CD4-positive, alpha-beta T cell treated with Interleukin-17A for 1 hour (primary cell): ENCODE measurements at places on chromosomes 4 and X.
A peak's percentile ranks its signal among the peaks of the same experiment; 100 is the strongest.

GRCh38 chr4:140777894-140778293 is 21.7 kb upstream of the TBC1D9 start:
- no peak for DNase-seq

- no peak for DNase-seq
Observed at GRCh38 chr4:166518315-166518714, 645.3 kb downstream of the TLL1 start.

- no peak for DNase-seq
Observed at GRCh38 chr4:86942185-86942666, 7.4 kb downstream of the AFF1 start.

DNA sequence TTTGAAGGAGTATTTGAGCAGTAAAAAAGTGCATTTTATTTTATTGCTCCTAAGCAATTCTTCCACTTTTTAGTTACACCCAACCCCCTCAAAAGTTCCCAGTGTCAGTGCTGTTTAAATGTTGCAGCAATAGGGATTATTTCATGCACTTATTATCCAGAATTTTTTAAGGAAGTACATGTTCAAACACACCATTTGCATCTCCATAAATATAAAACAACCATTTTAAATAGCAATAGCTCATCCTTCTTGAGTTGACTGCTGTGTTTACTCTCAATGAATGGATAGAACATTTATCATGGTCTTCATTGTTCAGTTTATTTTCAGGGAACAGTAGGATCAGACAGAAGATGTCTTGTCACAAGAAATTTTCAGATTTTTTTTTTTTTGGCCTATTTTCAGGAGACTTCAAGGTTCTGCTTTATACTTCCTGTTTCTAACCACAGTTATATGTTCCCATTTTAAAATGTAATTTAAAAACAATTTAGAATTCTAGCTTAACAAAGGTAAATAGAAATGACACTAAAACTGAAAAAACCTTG is 171.9 kb downstream of the TMA16 start:
- no peak for DNase-seq

DNA sequence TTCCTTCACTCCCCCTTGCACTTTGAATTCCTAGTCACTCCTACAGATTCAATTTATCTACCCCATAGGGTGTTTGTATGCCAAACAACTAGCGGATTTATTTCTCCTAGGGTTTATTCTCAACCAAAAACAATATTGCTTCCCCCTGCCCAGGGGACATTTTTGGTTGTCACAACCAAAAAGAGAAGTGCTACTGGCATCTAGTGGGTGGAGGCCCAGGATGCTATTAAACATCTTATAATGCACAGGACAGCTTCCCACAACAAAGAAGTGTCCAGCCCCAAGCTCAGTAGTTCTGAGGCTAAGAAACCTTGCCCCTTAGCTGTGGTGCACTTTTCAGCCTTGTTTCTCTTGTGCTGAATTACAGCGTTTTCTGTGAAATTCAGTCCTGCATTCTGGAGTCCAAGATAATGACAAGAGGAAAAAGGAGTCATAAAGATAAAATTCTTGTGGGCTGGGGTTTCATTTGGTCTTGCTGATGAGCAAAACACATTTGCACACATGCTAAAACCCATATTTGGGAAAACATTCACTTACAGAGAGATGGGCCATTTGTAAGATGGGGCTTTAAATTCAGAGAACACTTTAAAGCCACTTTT is 11.2 kb upstream of the SYTL4 start:
- no peak for DNase-seq

DNA sequence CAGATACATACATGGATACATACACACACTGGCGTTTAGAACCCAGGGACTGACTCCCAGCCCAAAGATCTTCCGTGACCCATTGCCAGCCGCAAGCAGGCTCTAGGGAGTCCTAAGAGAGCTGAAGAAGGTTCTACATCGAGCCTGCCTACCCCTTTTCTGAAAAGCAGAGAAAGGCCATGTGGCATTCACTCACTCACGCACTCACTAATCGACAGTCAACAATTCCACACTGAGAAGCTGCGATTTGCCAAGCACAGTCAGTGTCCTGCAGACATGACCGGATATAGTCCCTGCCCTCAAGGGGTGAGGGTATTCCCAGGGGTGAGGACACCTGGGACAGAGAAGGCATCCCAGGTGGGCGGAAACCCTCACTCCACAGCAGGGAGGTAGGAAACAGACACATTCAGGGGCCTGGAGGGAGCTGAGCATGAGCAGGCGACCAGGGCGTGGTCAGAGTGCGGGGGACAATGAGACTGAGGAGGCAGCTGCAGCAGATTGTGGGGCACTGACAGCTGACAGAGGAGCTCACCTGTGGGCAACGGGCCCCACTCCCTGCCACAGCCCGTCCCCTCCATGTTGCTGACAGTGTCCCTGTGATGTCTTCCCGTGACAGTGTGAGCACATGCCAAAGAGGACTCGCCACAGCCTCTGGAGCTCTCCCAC is 13.2 kb upstream of the MAN2B2 start:
- DNase-seq: no peak

- peak; percentile 59 for DNase-seq
Observed at GRCh38 chr4:2537011-2537830, 774 bp downstream of the FAM193A start.

- DNase-seq: no peak
Observed at GRCh38 chrX:3029129-3029528, 12.1 kb upstream of the ARSF start.

DNA sequence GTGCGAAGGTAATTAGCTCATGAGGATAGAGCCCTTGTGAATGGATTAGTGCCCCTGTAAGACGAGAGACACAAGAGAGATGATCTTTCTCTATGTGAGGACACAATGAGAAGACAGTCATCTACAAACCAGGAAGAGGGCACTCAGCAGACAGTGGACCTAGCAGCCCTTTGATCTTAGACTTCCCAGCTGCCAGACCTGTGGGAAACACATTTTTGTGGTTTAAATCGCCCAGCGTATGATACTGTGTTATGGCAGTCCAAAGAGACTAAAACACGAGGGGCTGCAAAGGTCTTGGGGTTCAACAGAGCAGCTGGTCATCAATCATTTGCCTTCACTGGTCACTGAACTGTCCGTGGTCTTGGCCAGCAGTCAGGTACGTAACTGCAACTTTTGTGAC is 9.2 kb upstream of the SYNPO2 start:
- no peak for DNase-seq

- no peak for DNase-seq
Observed at GRCh38 chrX:116872931-116873330, 410.2 kb upstream of the CT83 start.

DNA sequence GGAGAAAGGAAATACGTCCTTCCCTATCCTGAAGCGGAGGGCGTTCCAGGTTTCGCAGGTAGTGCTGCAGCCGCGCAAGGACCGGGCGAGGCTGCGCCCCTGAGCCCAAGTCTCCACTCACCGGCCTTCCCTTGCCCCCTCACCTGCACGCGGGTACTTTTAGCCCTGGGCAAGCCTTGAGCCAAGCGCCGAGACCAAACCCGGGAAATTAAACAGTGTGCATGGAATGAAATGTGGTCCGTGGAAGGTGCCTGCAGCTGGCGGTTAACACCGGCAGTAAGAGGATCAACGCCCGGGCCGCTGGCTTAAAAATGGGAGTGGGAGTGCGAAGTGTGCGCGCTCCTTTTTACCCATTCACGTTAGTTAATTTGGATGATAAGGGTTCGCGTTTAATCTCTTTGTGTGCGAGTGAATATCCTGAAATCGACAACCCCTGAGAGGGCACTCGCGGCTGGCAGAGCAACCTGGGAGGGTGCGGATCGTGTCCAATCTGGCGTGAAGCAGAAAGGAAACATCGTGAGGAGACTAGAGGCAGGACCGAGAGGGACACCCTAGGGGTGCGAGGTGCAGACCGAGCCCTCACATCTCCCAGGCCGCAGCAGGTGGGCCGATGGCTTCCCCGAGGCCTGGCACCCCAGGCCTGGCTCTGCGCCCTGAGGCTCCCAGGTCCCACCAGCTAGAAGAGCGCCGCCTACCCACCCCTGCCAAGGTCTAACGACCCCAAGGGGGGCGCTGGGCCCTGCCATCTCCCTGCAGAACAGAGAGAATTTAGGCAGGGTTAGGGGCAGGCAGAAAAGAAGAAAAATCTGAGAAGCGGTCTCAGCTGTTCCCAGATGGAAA is 2.0 kb upstream of the HELT start:
- no peak for DNase-seq

DNA sequence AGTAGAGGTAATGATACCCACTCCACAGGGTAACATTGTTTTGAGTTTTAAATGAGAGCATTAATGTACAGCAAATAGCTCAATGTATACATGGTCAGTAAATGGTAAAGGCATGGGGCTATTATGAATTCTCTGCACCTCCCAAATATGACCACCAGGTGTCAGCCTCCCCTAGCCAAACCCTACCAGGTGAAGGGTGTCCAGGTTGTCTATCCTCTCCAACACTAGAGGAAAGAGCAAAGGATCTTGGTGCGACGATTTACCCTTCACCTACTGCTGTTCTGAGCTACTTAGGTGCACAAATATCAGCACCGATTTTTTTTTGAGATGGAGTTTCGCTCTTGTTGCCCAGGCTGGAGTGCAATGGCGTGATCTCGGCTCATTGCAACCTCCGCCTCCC is 26.5 kb upstream of the XIAP start:
- peak; percentile 74 for DNase-seq

GRCh38 chr4:27009539-27009938 is 148.9 kb downstream of the STIM2 start:
- DNase-seq: no peak

DNA sequence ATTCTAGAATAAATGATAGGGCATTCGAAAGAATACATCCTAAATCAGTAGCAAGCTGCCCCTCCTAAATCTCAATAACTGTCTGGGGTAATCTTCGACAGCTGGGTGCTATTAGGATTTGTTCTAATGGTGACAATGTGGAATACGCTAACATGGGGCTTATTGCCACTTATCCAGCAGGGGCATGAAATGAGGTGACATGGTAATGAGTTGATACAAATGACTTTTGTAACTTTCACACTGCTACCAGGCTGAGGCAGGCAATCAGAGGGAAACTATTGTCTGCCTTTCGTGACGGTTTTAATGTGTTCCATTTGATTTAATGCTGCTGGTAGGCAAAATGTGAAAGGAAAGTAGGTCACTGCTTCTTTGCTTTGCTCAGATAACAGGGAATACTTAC is 1047.4 kb upstream of the PABPC4L start:
- no peak for DNase-seq

DNA sequence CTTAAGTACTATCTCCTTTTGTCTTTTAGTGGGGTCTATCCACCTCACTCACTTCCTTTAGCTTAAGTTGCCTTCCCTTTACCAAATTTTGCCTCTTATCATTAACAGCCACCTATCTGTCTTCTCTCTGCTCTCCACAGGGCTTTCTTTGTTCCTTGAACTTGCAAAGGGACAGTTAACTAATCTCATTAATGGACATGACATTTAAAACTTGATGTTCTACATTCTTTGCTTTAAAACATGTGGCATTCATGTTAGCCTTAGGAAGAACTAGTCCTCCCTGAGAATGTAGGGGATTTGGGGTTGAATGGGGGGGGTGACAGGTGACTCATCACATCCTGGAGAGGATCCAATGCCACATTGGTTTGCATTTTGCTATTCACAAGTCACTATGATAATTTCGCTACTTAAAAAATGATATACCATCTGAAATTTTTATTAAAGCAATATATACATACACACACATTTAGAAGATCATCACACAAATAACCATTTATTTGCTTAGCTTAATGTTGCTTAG is 41.0 kb upstream of the DMD start:
- DNase-seq: no peak

GRCh38 chrX:53682885-53683555 is 3.5 kb downstream of the HUWE1 start:
- DNase-seq: peak; percentile 64

DNA sequence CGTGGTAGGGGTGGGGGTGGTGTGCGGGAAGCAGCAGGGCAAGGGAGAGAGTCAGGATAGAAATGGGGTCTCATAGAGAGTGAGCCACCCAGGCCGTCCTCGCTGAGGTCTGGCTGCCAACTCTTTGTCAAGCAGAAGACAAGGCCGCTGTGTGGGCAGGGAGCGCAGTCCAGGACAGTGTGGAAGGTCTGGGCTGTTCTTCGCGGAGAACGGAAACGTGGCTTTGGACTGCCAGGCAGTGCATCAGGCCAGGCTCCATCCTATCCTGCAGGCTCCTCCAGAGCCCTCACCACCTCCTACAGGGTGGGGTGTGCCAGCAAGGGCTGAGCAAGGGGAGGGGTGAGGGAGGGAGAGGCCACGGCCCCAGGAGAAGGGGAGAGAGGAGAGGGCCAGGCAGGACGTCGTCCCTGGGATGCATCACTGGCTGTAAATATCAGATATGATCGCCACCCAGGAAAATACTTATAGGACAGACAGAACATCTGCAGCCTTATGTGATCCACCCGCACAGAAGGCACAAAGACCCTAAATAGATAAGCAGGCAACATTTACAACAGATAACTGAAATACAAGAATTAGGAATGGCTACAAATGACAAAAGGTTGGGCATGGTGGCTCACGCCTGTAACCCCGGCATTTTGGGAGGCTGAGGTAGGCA is 85.3 kb downstream of the ABLIM2 start:
- no peak for DNase-seq

- no peak for DNase-seq
Observed at GRCh38 chr4:78902298-78902697, 36.9 kb downstream of the PAQR3 start.
